Trophoblast cell (in vitro differentiated cells and primary cell): ENCODE measurements at places on chromosomes 4 and X.

DNA sequence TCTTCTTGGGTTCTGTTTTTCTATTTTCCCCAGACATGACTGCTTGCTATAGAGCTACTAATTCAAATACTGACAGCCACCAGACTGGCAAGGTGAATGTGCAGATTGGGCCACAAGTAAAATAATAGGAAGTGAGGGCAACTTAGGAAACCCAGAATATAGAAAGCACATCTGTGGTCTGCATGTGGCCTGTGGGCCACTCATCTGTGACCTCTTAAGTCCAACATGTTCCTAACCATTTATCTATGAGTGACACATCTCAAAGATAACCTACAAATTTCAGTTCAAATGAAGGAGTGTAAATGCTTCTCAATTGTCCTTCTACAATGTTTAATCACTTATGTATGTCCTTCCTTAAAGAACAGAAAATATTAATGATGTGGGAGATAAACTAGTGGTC lies 128.9 kb downstream of the REELD1 start:
- no peak for DNase-seq
- no peaks in the 10 kb centered on the region for H3K4me1 ChIP-seq
- H3K36me3 ChIP-seq, result no peaks in the 10 kb centered on the region
- H3K27ac ChIP-seq, result no peak overlapping the region
- no peak overlapping the region for H3K4me3 ChIP-seq

GRCh38 chr4:15890246-15890829 lies 48.2 kb downstream of the FGFBP1 start:
- no peak overlapping the region for H3K4me3 ChIP-seq
- no peaks in the 10 kb centered on the region for H3K4me1 ChIP-seq
- no peaks in the 10 kb centered on the region for H3K27me3 ChIP-seq
- no peaks in the 10 kb centered on the region for H3K36me3 ChIP-seq
- H3K27ac ChIP-seq, result no peak overlapping the region
- DNase-seq, result no peak

- DNase-seq, result peak; percentile 63
- H3K27me3 ChIP-seq, result no peaks in the 10 kb centered on the region
- H3K36me3 ChIP-seq, result no peaks in the 10 kb centered on the region
- no peak overlapping the region for H3K4me3 ChIP-seq
- H3K4me1 ChIP-seq, result no peaks in the 10 kb centered on the region
Observed at GRCh38 chr4:144371485-144371884, 231.0 kb upstream of the GYPA start.

GRCh38 chrX:115946059-115946458 lies 224.5 kb upstream of the AGTR2 start:
- H3K4me3 ChIP-seq, result no peak overlapping the region
- DNase-seq, result no peak
- H3K4me1 ChIP-seq, result no peaks in the 10 kb centered on the region
- H3K36me3 ChIP-seq, result peaks cover 9% of the 10 kb centered on the region

DNA sequence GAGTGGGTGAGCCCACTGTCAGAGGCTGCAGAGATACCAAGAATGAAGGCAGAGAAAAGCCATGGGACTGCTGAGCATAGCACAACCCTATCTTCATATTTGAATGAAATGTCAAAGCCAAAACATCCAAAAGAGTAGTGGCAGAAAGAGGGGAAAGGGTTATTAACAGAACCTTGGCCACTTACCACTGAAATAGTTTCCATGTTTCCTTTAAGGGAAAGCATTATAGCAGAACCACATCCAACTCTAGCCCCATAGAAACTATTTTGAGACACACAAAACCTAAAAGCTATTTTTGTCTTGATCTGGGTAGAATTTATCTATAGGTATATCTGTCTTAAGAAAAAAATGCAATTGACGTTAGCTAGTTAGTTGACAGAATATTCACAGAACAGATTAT lies 140.1 kb downstream of the CBR4 start:
- H3K4me3 ChIP-seq, result no peak overlapping the region
- H3K27ac ChIP-seq, result no peak overlapping the region
- H3K4me1 ChIP-seq, result peaks cover 8% of the 10 kb centered on the region
- no peak for DNase-seq
- no peaks in the 10 kb centered on the region for H3K27me3 ChIP-seq

GRCh38 chr4:75056277-75056676 lies 123.4 kb downstream of the PARM1 start:
- no peaks in the 10 kb centered on the region for H3K36me3 ChIP-seq
- H3K27me3 ChIP-seq, result no peaks in the 10 kb centered on the region
- H3K27ac ChIP-seq, result no peak overlapping the region

DNA sequence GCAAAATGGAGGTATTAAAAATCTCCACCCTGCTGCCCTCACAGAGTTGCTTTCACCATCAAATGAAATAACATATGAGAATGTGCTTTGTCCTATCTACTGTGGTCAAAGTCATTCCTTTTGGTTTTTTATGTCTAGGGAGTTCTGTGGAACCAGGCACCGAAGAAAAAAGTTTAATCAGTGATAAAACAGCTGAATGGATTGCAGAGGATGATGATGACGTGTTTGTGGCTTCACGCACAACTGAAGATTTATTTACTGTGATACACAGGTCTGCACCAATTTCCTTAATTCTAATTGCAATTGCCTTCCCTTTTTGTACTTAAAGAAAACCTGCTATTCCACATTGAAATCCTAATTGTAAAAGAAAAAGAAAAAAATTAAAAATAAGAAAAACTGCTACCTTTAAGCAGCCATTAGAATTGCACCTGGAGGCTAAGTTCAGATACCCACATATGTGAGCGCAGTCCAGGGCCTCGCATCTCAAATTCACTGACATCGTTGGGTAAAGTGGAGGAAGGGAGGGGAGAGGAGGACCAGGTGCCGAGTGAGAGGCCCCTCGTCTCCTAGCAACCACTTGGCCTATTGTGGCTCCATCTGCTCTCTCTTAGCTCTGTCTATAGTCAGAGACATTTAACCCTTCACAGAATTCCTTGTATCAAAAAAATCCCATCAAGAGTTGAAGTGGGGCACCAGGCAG lies 10.5 kb upstream of the RTL5 start:
- no peak overlapping the region for H3K4me3 ChIP-seq

- peak overlapping the region; percentile 37 for H3K4me3 ChIP-seq
- H3K4me1 ChIP-seq, result no peaks in the 10 kb centered on the region
- H3K36me3 ChIP-seq, result no peaks in the 10 kb centered on the region
- DNase-seq, result no peak
Observed at GRCh38 chr4:178941975-178942374, 1499.7 kb upstream of the AGA start.

DNA sequence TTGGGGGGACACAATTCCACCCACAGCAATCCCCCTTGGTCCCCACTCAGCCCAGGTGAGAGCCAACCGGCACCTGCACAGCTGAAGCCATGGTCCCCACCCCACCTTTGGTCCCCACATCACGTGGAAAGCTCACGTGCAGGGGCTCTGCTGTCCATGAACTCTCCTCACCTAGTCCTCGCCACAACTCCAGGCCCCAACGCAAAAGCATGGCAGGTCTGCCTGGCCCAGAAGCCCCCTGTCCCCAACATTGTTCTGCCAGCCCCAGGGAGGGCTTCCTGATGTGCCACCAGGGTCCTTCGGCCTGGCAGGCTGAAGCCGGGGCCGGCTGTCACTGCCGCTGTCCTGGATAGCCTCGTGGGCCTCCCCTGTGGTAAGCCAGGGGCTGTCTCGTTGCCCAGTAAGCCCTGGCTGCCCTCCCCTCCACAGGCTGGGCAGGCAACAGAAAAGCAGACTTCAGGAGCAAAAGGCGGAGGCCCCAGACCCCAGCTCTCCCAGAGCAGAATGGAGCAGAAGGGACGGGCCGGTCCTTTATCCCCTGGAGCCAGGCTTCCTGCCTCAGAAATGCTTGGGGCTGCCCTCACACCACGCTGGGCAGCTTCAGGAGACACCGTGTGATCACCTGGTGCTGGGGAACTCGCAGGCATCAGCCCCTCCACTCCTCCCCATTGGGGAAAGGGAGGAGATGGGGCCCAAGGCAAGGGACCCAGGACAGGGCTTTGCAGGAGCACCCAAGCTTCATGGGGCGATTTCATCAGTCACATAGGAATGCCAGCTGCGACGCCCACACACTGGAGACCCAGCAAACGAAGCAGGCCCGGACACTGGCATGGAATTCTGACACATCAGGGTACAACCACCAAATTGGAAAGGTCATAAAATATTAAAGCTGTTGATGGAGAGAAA lies 103.7 kb downstream of the ADRA2C start:
- H3K27ac ChIP-seq, result no peak overlapping the region
- DNase-seq, result no peak
- peaks cover 23% of the 10 kb centered on the region for H3K27me3 ChIP-seq
- peaks cover 3% of the 10 kb centered on the region for H3K4me1 ChIP-seq

GRCh38 chrX:55240788-55241340 lies 20.7 kb downstream of the PAGE5 start:
- H3K4me3 ChIP-seq, result no peak overlapping the region
- H3K27me3 ChIP-seq, result no peaks in the 10 kb centered on the region
- H3K4me1 ChIP-seq, result no peaks in the 10 kb centered on the region
- no peak for DNase-seq
- H3K27ac ChIP-seq, result no peak overlapping the region

- no peak overlapping the region for H3K4me3 ChIP-seq
- no peaks in the 10 kb centered on the region for H3K27me3 ChIP-seq
- no peak overlapping the region for H3K27ac ChIP-seq
- H3K36me3 ChIP-seq, result no peaks in the 10 kb centered on the region
- H3K4me1 ChIP-seq, result no peaks in the 10 kb centered on the region
Observed at GRCh38 chr4:77899607-77900006, 37.0 kb downstream of the MRPL1 start.

- no peak overlapping the region for H3K27ac ChIP-seq
- H3K4me3 ChIP-seq, result no peak overlapping the region
- peaks cover 15% of the 10 kb centered on the region for H3K4me1 ChIP-seq
- no peak for DNase-seq
Observed at GRCh38 chr4:128601991-128602695, 207.4 kb upstream of the JADE1 start.

- DNase-seq, result no peak
- no peaks in the 10 kb centered on the region for H3K36me3 ChIP-seq
- H3K4me1 ChIP-seq, result no peaks in the 10 kb centered on the region
- H3K4me3 ChIP-seq, result no peak overlapping the region
- H3K27ac ChIP-seq, result no peak overlapping the region
Observed at GRCh38 chr4:120821029-120821428, 101.5 kb downstream of the PRDM5 start.

- no peak for DNase-seq
- no peaks in the 10 kb centered on the region for H3K36me3 ChIP-seq
- H3K27ac ChIP-seq, result no peak overlapping the region
- H3K27me3 ChIP-seq, result no peaks in the 10 kb centered on the region
- no peak overlapping the region for H3K4me3 ChIP-seq
Observed at GRCh38 chrX:1534301-1535168, 2.5 kb downstream of the P2RY8 start.

GRCh38 chr4:87006426-87006675 lies 71.5 kb downstream of the AFF1 start:
- peaks cover 17% of the 10 kb centered on the region for H3K4me1 ChIP-seq
- no peaks in the 10 kb centered on the region for H3K36me3 ChIP-seq
- no peak for DNase-seq
- peak overlapping the region; percentile 50 for H3K4me3 ChIP-seq
- H3K27me3 ChIP-seq, result no peaks in the 10 kb centered on the region

DNA sequence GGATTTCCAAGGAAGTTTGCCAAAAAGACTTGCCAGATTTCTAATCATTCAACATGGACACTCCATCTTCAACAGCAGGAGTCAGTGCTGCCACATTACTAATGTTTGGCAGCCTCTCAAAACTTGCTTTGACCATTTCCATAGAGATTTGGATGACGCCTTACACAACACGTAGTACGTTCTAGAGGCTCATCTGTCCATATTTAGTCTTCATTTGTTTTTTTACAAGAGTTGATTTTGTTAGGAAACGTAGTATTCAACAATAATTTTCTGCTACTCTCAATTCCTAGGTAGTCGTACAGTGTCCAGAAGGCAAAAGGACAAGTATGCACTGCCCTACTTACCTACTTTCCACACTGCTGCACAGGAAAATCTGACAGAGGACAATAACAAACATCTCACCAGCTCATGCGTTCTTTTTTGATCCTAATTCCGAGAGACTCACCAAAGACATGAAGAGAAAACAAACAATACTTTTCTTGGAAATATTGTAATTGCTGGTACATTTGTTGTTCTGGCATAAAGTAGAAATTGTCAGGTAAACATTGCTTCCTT lies 117.3 kb downstream of the SNCA start:
- H3K27me3 ChIP-seq, result no peaks in the 10 kb centered on the region
- H3K4me1 ChIP-seq, result no peaks in the 10 kb centered on the region
- DNase-seq, result no peak

- peak; percentile 81 for DNase-seq
- no peak overlapping the region for H3K27ac ChIP-seq
- no peaks in the 10 kb centered on the region for H3K4me1 ChIP-seq
- no peak overlapping the region for H3K4me3 ChIP-seq
Observed at GRCh38 chr4:40915318-40916217, 165.8 kb downstream of the NSUN7 start.

DNA sequence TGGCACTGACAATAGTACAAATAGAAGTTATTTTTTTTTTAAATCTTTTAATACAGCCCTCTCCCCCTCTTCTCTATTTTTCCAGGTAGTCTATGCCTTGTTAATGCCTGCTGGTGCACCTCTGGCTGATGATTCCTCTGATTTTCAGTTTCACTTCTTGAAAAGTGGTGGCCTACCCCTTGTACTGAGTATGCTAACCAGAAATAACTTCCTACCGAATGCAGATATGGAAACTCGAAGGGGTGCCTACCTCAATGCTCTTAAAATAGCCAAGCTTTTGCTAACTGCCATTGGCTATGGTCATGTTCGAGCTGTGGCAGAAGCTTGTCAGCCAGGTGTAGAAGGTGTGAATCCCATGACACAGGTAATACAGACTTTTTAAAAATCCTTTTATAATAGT lies 99.1 kb downstream of the USP9X start:
- peaks cover 9% of the 10 kb centered on the region for H3K36me3 ChIP-seq
- H3K27me3 ChIP-seq, result no peaks in the 10 kb centered on the region
- H3K4me3 ChIP-seq, result no peak overlapping the region
- H3K4me1 ChIP-seq, result no peaks in the 10 kb centered on the region

- DNase-seq, result peak; percentile 88
- H3K36me3 ChIP-seq, result peaks cover 9% of the 10 kb centered on the region
- peak overlapping the region; percentile 33 for H3K27ac ChIP-seq
- no peaks in the 10 kb centered on the region for H3K27me3 ChIP-seq
- H3K4me3 ChIP-seq, result no peak overlapping the region
- H3K4me1 ChIP-seq, result peaks cover 9% of the 10 kb centered on the region
Observed at GRCh38 chr4:76634220-76634619, 199.2 kb downstream of the SHROOM3 start.

DNA sequence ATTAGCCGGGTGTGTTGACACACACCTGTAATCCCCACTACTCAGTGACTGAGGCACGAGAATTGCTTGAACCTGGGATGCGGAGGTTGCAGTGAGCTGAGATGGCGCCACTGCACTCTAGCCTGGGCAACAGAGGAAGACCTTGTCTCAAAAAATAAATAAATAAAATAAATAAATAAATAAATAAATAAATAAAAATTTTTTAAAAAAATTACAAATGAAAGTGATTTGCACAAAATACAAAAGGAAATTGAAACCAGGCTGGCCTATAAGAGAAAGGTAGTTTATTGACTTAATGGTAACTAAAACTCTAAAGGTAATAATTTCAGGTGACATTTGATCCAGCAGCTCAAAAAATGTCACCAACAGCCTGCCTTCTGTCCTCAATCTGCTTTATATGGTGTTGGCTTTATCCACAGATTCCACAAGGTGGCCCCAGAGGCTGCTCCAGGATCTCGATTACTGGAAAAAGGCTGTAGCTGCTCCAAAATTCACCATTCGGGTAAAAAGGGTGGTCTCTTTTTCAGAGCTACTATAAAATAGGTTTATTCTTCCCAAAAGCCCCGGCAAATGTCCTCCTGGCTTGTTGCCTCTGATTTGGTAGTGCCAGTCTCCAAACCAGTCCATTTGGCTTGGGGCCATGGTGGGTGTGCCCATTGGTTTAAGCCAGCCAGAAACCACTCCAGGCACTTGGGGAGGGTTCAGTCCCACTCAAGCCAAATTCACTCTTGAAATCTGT lies 61.4 kb upstream of the TRIM2 start:
- DNase-seq, result peak; percentile 75
- no peak overlapping the region for H3K27ac ChIP-seq
- H3K4me3 ChIP-seq, result no peak overlapping the region
- no peaks in the 10 kb centered on the region for H3K36me3 ChIP-seq
